ENCODE measurements at places on chromosomes 2 and 18. TPM values are rescaled to one million over a fixed set of nuclear protein-coding genes. Genes with fewer than 3 reads are reported as not detected.

GRCh38 chr2:172623249-172623965, 67.5 kb downstream of the PDK1 start:
- DNase-seq: no peak
- H3K4me3 ChIP-seq: no peak overlapping the region
- peaks cover 11% of the 10 kb centered on the region for H3K36me3 ChIP-seq

DNA sequence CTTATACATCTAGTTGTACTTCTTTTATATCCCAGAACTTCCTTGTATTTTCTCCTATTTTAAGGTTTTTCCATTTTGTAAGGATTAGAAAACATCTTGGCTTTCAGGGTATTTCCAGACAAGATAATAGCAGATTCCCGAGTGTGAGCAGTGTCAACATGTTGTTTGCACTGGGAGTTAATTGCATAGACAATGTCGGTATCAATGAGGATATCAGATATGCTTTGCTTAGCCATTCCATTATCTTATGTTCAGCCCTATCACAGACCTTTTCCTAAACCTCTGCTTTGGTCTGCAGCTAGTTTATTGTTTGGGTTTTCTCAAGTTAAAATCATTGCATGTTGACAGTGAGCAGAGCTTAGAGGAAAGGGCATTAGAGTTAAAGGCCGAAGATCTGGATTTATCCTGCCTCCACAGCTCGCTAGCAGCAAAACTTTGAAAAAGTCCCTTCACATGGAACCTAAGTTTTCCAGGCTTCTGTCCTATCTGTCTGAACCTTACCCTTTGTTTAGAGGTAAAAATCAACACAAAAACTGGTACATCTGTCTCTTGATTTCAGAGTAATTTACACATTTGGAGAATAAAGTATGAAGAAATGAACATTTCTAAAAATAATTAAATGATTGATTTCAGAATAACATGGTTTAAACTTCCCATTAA, 355.4 kb downstream of the KIAA1328 start:
- no peak overlapping the region for H3K27ac ChIP-seq
- peaks cover 7% of the 10 kb centered on the region for H3K4me1 ChIP-seq
- no peaks in the 10 kb centered on the region for H3K36me3 ChIP-seq
- no peak overlapping the region for H3K4me3 ChIP-seq
- no peak for DNase-seq
- H3K27me3 ChIP-seq: no peaks in the 10 kb centered on the region

DNA sequence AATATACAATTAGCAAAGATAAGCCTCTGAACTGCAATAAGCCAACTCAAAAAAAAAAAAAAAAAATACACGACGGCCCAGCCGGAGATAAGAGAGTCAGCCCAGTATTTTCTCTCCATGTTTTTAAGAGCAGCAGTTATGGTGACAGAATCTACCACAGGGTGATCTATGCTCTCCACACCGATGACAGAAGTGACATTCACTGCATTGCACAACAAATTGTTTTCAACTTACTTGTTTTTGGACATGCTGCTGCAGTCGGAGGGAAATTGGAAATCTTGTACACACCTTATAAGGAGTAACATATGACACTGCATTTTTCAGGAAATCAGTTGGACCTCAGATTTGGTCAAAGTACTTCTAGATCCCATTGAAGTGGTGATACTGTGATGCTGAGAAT, 23.3 kb upstream of the APOB start:
- no peaks in the 10 kb centered on the region for H3K36me3 ChIP-seq
- peaks cover 5% of the 10 kb centered on the region for H3K27me3 ChIP-seq
- H3K27ac ChIP-seq: no peak overlapping the region
- H3K4me3 ChIP-seq: no peak overlapping the region
- no peak for DNase-seq

- H3K27ac ChIP-seq: no peak overlapping the region
- H3K36me3 ChIP-seq: no peaks in the 10 kb centered on the region
Observed at GRCh38 chr18:39019989-39020388, 1454.4 kb upstream of the CELF4 start.

The IL37 gene
- total RNA-seq: not detected

- H3K27ac ChIP-seq: peak overlapping the region; percentile 47
- DNase-seq: no peak
- H3K27me3 ChIP-seq: no peaks in the 10 kb centered on the region
- peaks cover 16% of the 10 kb centered on the region for H3K36me3 ChIP-seq
- no peak overlapping the region for H3K4me3 ChIP-seq
Observed at GRCh38 chr18:74273394-74273793, 18.4 kb downstream of the CYB5A start.

All from progenitor cell of endocrine pancreas (in vitro differentiated cells).